ENCODE measurements at places on chromosomes 6 and 20.

- no peak for DNase-seq
Observed at GRCh38 chr6:147740916-147741315, 232.4 kb downstream of the SAMD5 start.

DNA sequence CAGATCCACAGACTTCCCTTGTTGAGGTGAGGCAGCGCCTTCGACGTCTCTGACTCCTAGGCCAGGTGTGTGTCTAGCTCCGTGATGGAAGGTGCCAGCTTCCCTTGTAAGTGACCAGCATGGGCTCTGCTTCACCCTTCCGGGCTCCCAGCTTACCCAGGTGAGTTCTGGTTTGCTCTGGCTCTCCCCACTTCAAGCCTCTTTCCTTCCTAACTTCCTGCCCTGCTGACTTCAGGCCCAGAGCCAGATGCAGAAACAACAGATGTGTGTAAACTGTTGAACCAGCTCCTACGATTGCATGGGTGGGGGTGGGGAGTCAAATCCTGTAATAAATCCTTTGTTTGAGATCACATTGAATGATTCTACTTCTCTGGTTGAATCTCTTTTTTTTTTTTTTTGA lies 51.6 kb upstream of the BMP6 start:
- DNase-seq: no peak

DNA sequence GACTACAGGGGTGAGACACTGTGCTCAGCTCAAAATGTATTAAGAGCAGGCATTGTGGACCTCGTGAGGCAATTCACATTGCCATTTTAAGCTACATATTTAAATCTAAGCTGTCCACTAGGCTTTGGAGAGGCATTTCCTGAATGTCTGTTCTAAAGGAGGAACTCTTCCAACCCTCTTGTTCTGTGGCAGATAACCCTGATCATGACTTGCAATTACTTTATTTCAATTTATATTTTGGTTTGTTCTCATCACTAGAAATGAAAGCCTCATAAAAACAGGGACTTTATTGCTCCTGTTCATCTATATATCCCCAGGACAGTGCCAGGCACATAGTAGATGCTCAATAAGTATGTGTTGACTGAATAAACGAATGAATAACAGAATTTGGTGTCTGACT lies 84.0 kb upstream of the SALL4 start:
- DNase-seq: no peak

- no peak for DNase-seq
Observed at GRCh38 chr6:89032599-89032998, 48.0 kb upstream of the PNRC1 start.

DNA sequence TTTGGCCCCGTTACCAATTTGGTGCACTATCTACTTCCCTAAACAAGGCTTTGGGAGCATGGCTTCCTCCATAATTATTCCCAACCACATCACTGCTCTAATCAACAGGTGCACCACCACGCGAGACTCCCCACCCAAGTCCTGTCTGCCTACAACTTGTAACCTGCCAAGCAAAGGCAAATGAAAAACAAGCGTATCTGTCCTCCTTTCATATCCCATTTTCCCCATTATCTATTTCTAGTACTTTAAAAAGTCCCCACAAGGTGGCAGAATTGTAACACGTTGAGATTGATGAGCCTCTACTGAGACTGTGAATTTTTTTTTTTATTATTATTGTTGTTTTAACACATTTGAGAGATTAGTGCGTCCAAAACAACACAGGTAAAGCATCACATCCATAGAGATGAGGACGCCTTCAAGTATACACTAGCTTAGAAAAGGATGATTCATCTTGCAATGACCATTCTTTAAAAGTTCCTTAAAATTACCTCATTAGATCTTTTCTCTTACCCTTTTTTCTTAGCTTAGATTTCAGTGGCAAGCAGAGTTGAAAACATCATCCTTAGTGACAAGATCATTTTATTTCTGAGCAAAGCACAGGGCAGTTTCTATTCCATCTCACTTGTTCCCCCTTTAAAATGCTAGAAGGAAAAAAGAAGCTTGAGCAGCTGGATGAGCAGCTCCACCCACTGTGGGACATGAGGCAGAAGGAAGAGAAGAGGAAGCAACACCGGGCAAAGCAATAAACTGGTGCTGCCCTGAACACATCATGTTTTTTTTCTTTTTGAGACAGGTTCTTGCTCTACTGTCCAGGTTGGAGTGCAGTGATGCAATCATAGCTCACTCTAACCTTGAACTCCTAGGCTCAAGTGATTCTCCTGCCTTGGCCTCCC lies 210.8 kb downstream of the ARHGAP18 start:
- peak; percentile 65 for DNase-seq

DNA sequence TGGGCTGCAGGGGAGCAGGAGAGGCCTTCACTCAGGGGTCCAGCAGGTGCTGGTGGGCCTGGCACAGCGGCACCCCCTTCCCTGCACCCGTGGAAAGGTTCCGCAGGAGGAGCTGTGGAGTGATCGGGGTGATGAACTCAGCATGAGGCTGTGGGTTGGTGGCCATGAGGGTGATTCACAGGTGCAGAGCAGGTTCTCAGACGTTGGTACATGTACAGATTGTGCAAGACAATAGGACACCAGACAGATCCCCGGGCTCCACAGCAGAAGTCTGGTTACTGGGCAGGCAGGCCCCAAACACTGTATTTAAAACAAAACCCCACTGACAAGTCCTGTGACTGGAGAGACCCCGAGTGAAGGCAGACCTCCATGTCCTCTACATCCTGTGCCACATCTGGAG lies 151.6 kb upstream of the CDH4 start:
- no peak for DNase-seq

DNA sequence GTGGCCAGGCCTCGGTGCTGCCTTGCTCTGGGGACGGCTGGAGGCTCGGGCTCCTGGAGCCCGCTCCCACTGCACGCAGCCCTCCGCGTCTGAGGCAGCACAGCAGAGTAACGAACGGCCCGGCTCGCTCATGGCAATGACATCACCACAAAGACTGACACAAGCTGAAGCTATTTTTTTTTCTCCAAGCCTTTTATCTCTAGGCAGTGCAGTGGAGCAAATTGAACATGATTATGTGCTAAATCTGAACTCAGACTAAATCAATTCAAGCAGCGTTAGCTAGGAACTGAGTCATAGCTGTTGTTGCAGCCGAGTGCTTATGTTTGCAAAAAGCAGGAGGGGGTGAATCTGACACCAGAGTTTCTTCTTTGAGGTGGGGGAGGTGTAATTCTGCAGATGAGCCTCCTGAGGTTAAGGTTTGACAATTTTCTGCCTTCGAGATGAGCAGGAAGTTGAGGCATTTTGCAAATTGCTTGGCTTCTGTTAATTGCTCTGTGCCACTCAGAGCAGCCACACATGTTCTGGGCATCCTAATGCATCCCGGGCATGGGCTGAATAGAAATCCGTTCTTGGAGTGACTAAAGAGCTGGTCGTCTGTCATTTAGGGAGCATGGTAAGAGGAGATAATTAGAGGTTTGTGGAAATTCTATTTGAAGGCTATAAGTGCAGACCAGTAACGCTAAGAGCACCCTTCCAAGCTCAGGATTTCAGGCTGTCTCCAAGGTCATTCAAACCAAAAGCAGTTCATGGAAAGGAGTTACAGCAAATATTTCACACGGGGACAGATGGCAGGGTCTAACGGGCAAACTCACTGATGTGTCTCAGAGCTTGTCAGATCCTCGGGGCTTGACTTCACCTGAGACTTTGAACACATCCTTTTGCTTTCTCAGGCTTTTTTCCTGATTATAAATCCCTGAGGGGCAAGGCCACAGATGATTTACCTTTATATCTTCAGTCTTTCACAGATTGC lies 155.1 kb upstream of the ENPP5 start:
- DNase-seq: peak; percentile 73

DNA sequence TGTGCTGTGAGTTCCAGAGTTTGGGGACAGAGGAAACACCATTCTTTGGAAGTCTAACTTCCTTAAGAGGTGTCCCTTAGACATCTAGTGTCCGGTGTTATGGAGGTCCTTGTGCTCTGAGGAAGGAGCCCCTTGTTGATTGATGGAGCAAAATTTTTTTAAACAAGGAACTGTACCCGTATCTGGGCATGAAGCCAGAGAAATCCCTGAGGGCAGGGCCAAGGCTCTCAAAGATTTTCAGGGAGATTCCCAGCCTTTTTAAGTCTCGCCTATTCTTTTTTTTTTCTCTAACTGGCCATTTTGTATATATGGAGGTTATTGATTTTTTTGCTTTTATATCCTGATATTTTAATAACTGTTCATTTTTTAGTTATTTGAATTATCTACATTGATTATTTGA lies 45.9 kb downstream of the TRIM38 start:
- DNase-seq: no peak

DNA sequence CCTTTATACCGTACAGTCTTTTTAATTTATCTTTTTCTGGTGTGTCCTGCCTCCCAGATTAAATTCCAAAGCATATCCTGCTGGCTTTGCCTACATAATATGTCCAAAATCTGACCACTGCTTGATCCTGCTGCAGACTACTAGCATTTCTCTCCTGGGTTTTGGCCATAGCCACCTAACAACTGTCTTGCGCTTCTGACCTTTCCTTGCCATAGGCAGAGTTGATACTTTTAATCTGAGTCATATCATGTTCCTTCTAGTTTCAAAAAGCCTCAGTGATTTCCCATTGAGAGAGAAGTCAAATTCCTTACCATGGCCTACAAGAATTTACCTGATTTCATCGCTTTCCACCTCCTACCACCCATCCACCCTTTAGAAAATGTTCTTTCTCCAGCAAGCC lies 104.8 kb downstream of the BCKDHB start:
- DNase-seq: no peak

GRCh38 chr6:89146718-89147700 lies 1.2 kb downstream of the PM20D2 start:
- DNase-seq: no peak

GRCh38 chr6:31293343-31293742 lies 21.5 kb upstream of the HLA-C start:
- no peak for DNase-seq

DNA sequence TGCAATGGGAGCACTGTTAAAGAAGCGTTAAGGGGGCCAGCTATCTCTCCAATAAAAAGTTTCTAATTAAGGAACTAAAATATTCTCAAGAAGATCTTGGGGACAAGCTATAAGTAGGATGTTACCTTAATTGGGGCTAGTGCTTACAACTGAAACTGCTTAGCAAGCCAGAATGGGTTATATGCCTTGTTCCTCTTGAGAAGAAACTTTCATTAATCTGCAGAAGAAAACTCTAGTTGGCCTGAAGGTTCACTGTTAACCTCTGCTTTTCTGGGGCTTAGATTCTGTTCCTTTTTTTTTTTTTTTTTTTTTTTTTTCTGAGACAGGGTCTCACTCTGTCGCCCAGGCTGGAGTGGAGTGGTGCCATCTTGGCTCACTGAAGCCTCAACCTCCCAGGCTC lies 82.2 kb downstream of the BACH2 start:
- no peak for DNase-seq

DNA sequence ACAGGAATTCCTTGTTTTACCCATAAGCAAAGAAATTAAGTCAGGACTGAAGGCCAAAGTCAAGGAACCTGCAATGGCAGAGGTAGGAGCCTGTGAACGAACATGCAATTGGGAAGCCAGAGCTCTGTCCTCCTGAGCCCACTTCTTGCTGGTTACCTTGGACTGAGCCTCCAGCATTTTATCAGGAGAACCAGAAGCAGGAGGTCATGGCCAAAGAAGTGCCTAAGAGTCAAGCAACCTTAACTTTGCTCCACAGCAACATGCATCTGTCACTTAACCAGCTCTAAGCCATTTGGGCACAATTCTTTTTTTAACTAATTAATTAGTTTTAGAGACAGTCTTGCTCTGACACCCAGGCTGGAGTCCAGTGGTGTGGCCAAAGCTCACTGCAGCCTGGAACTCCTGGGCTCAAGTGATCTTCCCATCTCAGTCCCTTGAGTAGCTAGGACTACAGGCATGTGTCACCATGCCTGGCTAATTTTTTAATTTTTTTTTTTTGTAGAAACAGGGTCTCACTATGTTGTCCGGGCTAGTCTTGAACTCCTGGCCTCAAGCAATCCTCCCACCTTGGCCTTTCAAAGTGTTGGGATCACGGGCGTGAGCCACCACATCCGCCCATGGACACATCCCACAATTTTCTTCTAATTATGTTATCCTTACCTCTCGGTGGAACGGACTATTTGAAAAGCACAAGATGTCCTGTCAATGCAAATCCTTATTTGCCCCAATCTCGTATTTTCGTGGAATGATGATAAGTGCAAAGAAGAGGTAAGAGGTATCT lies 334.2 kb downstream of the CD83 start:
- DNase-seq: no peak

DNA sequence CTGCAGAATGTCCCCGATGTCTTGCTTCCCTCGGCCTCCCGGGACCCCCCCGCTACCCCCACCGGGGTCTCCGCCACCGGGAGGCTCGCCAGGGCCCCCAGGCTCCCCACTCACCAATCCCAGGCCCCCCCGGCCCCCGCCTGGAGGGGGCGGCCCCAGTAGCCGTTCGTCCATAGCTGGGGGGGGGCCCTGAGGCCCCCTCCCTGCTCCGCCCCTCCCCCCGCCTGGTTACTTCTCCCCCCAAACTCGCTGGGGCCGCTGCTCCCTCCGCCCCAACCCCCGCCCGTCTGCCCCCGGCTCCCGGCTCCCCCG lies 304 bp downstream of the PBX2 start:
- no peak for DNase-seq

DNA sequence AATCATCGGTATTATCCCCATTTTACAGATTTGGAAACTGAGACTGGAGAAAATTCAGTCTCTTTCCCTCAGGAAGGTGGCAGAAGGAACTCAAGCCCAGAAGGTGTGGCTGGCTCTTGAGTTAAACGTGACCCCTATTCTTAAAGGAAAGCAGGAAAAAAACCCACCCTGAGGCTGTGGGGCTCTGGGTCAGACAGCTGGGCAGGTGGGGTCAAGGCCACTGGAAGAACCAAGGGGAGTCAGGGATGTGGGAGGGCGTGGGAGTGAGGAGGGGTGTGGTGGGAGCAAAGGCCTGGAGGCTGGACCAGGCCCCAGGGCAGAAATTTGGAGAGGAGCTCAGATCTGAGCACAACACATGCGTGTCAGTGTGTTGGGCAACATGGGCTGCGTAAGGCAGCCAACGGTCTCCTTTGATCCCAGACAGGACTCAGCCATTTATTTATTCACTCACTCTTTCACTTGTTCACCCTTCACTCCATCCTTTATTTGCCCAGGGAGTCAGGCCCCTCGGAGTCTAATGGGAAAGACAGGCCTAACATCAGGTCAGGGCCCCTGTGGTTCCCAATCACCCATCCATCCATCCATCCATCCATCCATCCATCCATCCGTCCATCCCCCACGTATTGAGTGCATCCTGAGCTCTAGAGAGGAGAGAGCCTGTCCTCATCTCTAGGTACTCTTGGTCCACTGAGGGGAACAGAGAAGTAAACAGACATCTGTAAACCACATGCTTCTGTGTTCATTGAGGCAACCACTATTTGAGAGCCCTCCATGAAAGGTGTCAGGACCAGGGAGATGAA lies 165.0 kb downstream of the VEGFA start:
- no peak for DNase-seq

- DNase-seq: no peak
Observed at GRCh38 chr6:12937971-12938370, 221.4 kb downstream of the PHACTR1 start.
